Testis (tissue), 5 donors: ENCODE measurements at places on chromosomes 6 and 20. TPM values are rescaled to one million over a fixed set of nuclear protein-coding genes. Genes with fewer than 3 reads are reported as not detected.

Gene ERVFRD-1
- total RNA-seq, result not detected

Gene NMBR
- 2.2 TPM for total RNA-seq

Gene HM13
- total RNA-seq, result 86.7 TPM

Gene WFDC13
- total RNA-seq, result not detected

Gene SNAP25
- total RNA-seq, result 13.7 TPM

Gene FAM209A
- 53.7 TPM for total RNA-seq

Gene IMPG1
- 0.68 TPM for total RNA-seq

Gene OR2H2
- total RNA-seq, result 0.63 TPM

Gene PAQR8
- 11.0 TPM for total RNA-seq

Gene HRH3
- 2.5 TPM for total RNA-seq

Gene NKAIN2
- total RNA-seq, result 0.71 TPM

Gene KCNK16
- not detected for total RNA-seq

Gene RAB44
- total RNA-seq, result 0.56 TPM

Gene TOMM6
- total RNA-seq, result 172 TPM

DNA sequence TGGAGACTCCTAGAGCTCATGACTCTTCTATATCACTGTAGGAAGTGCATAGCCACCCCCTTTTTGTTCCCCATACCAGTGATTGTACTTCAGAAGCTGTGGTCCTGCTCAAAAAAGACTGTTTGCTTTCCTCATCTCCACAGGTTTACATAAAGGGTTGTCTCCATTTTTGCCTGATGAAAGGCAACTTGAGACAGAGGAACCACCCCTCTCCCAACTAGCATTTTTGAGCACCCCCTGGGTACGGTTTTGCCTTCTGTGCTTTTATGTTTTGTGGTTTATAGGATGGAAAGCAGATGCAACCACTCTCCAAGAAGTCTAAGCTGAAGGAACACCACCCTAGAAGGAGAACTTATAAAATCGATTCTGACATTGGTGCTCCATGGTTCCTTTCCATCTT lies 127.7 kb upstream of the SUPT3H start:
- H3K27ac ChIP-seq, result no peak overlapping the region
- no peaks in the 10 kb centered on the region for H3K4me1 ChIP-seq
- no peaks in the 10 kb centered on the region for H3K36me3 ChIP-seq
- DNase-seq, result no peak
- no peak overlapping the region for H3K4me3 ChIP-seq

GRCh38 chr6:53659458-53659857 lies 6.1 kb downstream of the KLHL31 start:
- no peak overlapping the region for H3K4me3 ChIP-seq
- no peak overlapping the region for H3K27ac ChIP-seq
- no peaks in the 10 kb centered on the region for H3K36me3 ChIP-seq
- no peaks in the 10 kb centered on the region for H3K4me1 ChIP-seq

DNA sequence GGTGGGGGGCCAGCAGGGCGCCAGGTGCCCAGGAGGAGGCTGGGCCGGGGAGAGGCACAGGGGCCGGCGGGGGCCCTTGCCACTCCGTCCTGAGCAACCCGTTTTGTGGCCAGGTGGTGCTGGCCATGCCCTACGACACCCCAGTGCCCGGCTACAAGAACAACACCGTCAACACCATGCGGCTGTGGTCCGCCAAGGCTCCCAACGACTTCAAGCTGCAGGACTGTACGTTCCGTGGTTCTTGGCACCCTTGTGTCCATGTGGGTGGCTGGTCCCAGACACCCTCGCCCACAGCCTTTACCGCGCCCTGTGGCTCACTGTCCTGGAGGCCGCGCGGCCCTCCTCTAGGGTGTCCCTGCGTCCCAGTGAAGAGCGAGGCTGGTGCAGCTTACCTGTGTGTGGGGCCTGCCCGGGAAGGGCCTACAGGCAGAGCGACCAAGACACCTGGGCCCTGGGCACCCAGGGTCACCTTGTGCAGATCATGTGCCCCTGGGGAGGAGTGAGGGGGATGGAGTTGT lies 28.7 kb downstream of the PYGB start:
- no peaks in the 10 kb centered on the region for H3K27me3 ChIP-seq
- H3K36me3 ChIP-seq, result no peaks in the 10 kb centered on the region
- DNase-seq, result peak; percentile 13
- H3K27ac ChIP-seq, result no peak overlapping the region
- no peak overlapping the region for H3K4me3 ChIP-seq

DNA sequence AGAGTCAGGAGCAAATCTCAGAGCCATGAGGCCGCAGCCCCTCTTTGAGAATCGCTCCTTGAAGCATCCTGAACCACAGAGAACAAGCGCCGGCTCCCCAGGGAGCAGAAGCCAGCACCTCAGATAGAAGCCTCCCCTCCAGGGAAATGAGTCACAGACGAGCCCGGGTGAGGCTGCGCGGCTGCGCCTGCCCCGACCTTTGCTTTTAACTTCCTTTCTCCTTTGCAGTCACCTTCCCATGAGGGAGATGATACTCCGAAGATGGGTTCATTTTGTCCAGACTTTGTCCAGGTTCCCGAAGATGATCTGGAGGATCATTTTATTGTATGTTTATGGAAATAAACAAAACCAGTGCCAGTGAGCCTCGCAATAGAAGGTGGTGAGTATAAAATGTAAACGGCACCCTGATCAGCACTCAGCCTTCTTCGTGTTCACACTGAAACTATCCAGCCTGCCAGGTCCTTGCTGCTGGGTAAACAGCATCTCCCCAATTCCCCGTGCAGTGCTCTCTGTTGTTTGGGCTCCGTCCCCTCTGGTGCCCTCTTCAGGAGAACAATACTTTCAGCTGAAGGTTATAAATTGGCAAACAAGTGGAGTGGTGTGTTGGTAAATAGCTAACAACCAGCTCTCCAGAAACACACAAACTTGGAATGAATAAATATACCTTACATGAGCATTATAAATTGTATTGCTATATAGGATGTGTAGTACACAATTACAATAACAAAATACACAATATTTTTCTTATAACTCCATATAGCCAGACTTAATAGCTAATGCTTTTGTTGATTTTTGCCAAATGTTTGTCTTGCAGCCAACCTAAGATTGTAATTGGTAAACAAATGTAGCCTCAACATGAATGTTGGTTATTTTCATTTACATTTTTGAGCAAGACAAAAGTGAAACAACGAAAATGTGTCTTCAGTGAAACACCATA lies 41.4 kb upstream of the TMEM181 start:
- H3K4me3 ChIP-seq, result no peak overlapping the region
- H3K4me1 ChIP-seq, result no peaks in the 10 kb centered on the region
- no peaks in the 10 kb centered on the region for H3K27me3 ChIP-seq
- H3K27ac ChIP-seq, result no peak overlapping the region
- no peaks in the 10 kb centered on the region for H3K36me3 ChIP-seq

DNA sequence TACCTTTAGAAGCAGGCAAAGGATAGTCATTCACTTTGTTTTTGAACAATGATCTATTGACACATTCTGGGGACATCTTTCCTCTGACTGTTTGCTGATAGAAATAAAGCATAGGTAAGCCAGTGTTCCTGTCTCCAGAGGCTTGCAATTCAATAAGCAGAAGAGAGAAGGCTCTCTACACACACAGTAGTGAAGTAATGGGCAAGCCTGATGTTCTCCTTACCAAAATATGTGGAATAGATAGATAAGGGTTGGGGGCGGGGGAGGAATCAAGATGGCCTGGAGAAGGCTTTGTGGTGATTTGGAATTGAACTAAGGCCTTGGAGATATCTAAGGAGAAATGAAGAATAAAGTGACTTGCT lies 27.3 kb downstream of the PAQR8 start:
- no peaks in the 10 kb centered on the region for H3K36me3 ChIP-seq
- H3K4me1 ChIP-seq, result peaks cover 10% of the 10 kb centered on the region
- no peak overlapping the region for H3K4me3 ChIP-seq
- DNase-seq, result no peak
- no peak overlapping the region for H3K27ac ChIP-seq
- no peaks in the 10 kb centered on the region for H3K27me3 ChIP-seq

DNA sequence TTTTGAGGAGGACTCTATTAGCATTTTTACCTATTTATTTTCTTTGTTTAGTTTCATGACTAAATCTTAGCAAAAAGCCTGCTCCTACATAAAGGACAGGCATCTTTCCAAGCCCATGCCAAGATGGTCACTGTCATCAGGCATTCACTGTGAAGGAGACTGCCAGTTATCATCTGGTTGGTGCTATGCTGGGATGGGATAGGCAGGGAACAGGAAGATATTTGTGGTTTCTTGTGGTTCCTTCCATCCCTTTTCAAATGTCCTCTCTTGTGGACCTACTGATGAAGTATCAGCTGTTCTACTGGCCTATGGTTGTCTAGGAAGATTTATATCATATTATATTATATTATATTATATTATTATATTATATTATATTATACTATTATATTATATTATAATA lies 107.0 kb downstream of the MCHR2 start:
- H3K4me1 ChIP-seq, result no peaks in the 10 kb centered on the region
- H3K27me3 ChIP-seq, result no peaks in the 10 kb centered on the region
- no peaks in the 10 kb centered on the region for H3K36me3 ChIP-seq
- no peak for DNase-seq
- H3K4me3 ChIP-seq, result no peak overlapping the region

GRCh38 chr20:44758247-44759101 lies 12.8 kb downstream of the KCNK15 start:
- H3K4me1 ChIP-seq, result peaks cover 13% of the 10 kb centered on the region
- H3K27me3 ChIP-seq, result no peaks in the 10 kb centered on the region
- DNase-seq, result no peak
- H3K4me3 ChIP-seq, result no peak overlapping the region
- no peaks in the 10 kb centered on the region for H3K36me3 ChIP-seq
- no peak overlapping the region for H3K27ac ChIP-seq

GRCh38 chr20:47664744-47665143 lies 120.5 kb downstream of the SULF2 start:
- DNase-seq, result peak; percentile 31
- H3K27ac ChIP-seq, result peak overlapping the region; percentile 69
- H3K4me1 ChIP-seq, result peaks cover 46% of the 10 kb centered on the region
- no peak overlapping the region for H3K4me3 ChIP-seq
- no peaks in the 10 kb centered on the region for H3K27me3 ChIP-seq

DNA sequence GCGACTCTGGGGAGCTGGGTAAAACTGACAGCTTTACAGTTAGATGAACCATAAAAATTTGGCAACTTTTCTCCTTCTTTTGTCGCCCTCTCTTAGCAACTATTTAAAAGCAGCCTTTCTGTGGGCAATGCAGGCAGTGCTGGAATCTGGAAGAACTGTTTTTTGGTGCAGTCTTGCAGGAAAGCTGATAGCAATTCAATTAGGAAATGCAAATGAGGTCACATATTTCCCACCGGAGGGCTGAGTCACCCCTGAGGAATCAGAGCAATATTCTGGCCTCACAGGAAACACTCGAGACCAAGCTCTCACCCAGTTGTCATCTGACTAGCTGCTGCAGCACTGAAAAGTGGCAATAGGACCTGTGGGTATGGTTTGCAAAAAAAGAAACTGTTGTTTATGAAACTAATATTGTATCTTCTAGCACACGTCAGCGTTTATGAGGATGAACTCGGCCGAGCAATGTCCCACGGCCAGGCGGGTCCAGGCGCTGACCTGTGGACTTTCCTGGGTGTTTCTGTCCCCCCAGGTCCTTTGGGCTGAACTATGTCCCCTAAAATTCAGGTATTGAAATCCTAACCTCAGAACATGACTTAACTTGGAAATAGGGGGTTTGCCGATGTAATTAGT lies 312.3 kb downstream of the TAF4 start:
- no peaks in the 10 kb centered on the region for H3K4me1 ChIP-seq
- H3K27ac ChIP-seq, result no peak overlapping the region
- no peaks in the 10 kb centered on the region for H3K36me3 ChIP-seq
- DNase-seq, result no peak

GRCh38 chr20:5041433-5041832 lies 40.1 kb upstream of the SLC23A2 start:
- no peaks in the 10 kb centered on the region for H3K4me1 ChIP-seq
- H3K27ac ChIP-seq, result no peak overlapping the region
- peak; percentile 56 for DNase-seq
- no peak overlapping the region for H3K4me3 ChIP-seq

DNA sequence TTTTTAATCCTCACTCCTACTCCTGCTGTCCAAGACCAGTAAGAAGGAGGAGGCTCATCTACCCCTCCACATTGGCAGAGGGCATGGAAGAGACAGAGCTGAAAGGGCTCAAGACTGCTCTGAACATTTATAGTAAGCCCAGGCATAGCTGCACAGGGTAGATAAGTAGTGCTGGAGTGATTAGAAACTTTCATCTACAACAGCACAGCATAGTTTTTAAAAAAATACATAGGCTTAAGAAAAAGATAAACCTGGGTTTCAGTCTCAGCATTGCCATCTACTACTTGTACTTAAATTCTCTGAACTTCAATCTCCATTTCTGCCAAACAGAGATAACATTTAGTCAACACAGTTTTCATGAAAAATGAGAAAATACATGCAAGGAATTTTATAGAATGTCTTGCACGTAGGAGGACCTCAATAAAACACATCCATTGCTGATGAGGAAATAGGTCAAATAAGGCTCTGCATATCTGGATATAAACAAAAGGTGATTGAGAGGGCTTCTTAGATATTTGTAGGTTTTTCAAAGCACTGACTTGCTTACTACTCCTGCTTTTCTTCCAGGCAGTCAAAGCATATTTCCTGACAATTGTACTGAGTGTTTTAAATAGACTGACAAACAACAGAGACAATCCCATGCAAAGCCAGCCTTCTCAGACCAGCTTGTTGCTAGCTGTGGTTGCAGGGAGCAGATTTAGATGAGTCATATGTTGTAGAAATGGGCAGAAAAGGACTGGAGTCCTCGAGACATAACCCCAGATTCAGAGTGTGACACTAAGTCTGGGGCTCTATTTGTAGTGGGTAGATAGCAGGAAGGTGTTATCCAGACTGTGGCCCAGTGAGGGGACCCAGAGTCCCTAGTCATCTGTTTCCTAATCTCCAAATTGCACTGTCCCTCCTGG lies 107.4 kb upstream of the TAB2 start:
- no peak overlapping the region for H3K4me3 ChIP-seq
- DNase-seq, result no peak
- no peaks in the 10 kb centered on the region for H3K4me1 ChIP-seq
- no peaks in the 10 kb centered on the region for H3K36me3 ChIP-seq

DNA sequence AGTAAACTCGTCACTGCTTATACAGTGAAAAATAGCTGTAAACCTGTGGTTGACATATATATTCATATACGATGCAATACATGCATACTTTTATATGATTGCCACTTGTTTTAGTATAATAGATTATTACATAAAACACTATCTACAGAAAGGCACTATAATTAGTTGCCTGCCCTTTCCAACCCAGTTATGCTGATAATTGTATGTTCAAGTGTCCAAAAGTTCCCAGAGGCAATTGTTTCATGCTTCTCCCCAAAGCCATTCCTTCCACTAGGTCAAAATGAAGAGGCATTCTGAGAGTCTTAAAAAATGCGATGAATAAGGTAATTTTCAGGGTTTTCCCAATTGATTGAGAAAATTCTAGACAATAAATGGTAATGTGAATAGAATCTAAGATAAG lies 434.6 kb downstream of the LMBRD1 start:
- H3K27me3 ChIP-seq, result no peaks in the 10 kb centered on the region
- no peak overlapping the region for H3K4me3 ChIP-seq
- no peaks in the 10 kb centered on the region for H3K36me3 ChIP-seq
- DNase-seq, result no peak
- no peak overlapping the region for H3K27ac ChIP-seq

- no peaks in the 10 kb centered on the region for H3K4me1 ChIP-seq
- H3K4me3 ChIP-seq, result no peak overlapping the region
- DNase-seq, result no peak
- H3K36me3 ChIP-seq, result no peaks in the 10 kb centered on the region
- no peaks in the 10 kb centered on the region for H3K27me3 ChIP-seq
- H3K27ac ChIP-seq, result no peak overlapping the region
Observed at GRCh38 chr20:46121184-46121930, 3.2 kb downstream of the CD40 start.

- H3K36me3 ChIP-seq, result no peaks in the 10 kb centered on the region
- no peak overlapping the region for H3K27ac ChIP-seq
- DNase-seq, result no peak
- no peak overlapping the region for H3K4me3 ChIP-seq
- H3K27me3 ChIP-seq, result no peaks in the 10 kb centered on the region
Observed at GRCh38 chr6:25689966-25690365, 38.0 kb downstream of the SCGN start.
